ENCODE measurements at places on chromosomes 3 and 15. TPM values are rescaled to one million over a fixed set of nuclear protein-coding genes. Genes with fewer than 3 reads are reported as not detected.

DNA sequence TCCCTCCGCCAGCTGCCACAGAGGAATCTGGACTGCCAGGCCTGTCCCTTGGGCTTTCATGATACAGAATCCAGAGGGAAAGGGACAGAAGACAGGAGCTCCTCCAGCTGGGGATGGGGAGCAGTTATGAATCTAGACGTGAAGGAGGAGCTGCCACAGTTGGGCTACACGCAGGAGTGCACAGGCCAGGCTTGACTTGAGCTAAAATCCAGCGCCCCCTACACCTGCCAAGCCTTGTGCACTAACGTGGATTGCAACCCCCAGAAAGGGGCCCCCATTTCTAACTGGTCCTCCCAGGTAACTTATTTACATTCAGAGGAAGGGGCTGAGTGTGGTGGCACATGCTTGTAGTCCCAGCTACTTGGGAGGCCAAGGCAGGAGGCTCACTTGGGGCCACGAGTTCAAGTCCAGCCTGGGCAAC is 14.3 kb downstream of the KLHL6 start:
- no peak for DNase-seq

DNA sequence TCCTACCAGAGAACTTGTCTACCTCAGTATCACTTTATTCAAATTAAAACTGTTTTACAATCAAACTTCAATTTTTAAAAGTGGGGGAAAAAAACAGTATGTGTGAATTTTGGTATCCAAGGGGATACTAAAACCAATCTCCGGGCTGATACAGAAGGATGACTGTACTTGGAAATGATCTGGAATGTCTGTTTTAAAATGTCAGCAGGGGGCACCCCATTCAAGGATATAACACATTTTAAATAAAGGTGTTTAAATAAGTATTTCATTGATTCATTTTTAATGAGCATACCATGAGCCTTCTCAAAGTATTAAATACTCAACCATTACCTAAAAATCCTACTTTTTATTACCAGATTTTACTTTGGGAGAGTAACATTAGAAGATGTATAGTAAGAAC is 67.9 kb downstream of the ULK4 start:
- peak; percentile 19 for DNase-seq

SLC24A5 gene
- total RNA-seq = not detected

SIDT1 gene
- total RNA-seq = 0.18 TPM

Data from K562 (cell line).